Pancreas (tissue), 10 donors: ENCODE measurements at places on chromosomes 2 and 18.

DNA sequence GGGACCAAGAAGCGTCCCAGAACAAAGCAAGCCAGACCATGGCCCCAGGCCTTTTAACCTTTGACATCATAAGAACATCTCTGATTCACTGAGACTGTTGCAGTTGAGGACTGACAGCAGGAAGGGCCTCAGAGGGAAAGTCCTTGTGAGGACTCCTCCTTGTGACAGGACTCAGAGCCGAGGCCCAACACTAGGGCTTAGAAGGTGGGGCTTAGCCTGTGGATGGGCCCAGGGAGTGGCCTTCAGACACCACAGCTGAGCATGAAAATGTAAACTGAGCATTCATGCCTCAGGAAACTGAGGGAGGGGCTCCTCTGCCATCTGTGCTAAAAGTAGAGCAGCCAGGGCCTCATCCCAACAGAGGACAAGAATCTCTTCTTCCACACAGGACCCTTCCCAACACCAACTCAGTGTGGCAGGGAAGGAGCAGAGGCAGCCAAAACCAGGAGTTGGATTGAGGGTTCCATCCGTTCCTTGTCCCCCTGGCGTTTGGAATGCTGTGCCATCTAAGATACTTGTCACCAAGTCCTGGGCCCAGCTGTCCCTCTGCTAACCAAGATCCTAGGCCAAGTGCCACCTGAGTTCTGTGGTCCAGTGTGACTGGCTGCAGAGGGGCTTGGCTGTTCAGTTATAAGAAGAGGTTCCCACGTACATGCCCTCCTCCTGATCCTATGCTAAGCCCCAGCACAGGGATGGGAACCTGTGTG lies 37.5 kb upstream of the CAB39 start:
- no peaks in the 10 kb centered on the region for H3K4me1 ChIP-seq
- no peaks in the 10 kb centered on the region for H3K36me3 ChIP-seq
- no peaks in the 10 kb centered on the region for H3K27me3 ChIP-seq
- H3K4me3 ChIP-seq, result no peak overlapping the region
- no peak for DNase-seq

DNA sequence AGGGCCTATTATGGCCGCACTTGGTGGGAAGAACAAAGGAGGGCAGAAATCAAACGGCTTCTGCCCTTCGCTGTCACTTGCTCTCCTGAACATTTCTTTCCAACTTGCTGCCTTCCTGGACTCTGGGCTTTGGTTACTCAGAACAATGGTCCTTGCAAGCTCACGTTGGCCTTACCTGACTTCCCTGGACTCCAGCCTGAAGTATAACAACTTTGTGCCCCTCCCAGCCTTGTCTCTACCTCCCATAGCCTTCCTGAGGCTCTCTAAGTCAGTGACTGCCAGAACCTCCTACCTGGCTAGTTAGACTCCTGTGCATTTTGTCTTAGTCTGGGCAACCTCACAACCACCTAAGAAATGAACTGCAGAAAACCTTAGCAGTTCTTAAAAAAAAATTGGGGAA lies 30.2 kb upstream of the ITPRID2 start:
- DNase-seq, result no peak
- no peak overlapping the region for H3K4me3 ChIP-seq
- H3K36me3 ChIP-seq, result no peaks in the 10 kb centered on the region
- peaks cover 51% of the 10 kb centered on the region for H3K4me1 ChIP-seq
- H3K27ac ChIP-seq, result peak overlapping the region; percentile 82

GRCh38 chr2:166487171-166487570 lies 6.9 kb downstream of the SCN7A start:
- DNase-seq, result no peak
- H3K36me3 ChIP-seq, result no peaks in the 10 kb centered on the region
- no peak overlapping the region for H3K4me3 ChIP-seq
- H3K27me3 ChIP-seq, result no peaks in the 10 kb centered on the region

GRCh38 chr18:70355620-70356385 lies 67.0 kb downstream of the SOCS6 start:
- H3K4me1 ChIP-seq, result no peaks in the 10 kb centered on the region
- no peaks in the 10 kb centered on the region for H3K36me3 ChIP-seq
- DNase-seq, result no peak
- no peaks in the 10 kb centered on the region for H3K27me3 ChIP-seq

GRCh38 chr18:76389716-76390115 lies 105.3 kb downstream of the ZNF516 start:
- no peak for DNase-seq
- no peaks in the 10 kb centered on the region for H3K27me3 ChIP-seq
- H3K4me3 ChIP-seq, result no peak overlapping the region

- H3K27me3 ChIP-seq, result no peaks in the 10 kb centered on the region
- H3K4me1 ChIP-seq, result no peaks in the 10 kb centered on the region
- no peak for DNase-seq
- no peak overlapping the region for H3K27ac ChIP-seq
These were observed 213.0 kb downstream of the PID1 start for GRCh38 chr2:229057976-229058553.

DNA sequence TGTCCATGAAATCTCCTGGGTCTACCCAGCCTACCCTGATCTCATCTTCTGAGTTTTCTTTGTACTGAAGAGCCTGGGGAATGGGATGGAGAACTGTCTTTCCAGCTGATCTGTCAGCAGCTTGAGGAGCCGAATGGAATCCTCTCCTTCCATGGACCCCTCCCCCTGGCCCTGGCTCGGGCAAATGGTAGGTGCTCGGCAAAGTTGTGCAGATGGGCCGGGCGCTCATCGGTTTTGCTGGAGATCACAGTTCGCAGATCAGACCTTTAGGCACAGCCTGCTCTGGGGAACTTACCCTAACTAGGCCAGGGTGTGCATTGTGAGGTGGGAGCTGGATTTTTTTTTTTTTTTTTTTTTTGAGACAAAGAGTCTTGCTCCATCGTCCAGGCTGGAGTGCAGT lies 40.4 kb downstream of the LCT start:
- H3K27ac ChIP-seq, result no peak overlapping the region
- no peaks in the 10 kb centered on the region for H3K4me1 ChIP-seq
- H3K4me3 ChIP-seq, result no peak overlapping the region
- no peaks in the 10 kb centered on the region for H3K27me3 ChIP-seq
- H3K36me3 ChIP-seq, result no peaks in the 10 kb centered on the region
- DNase-seq, result no peak

- H3K27ac ChIP-seq, result no peak overlapping the region
- H3K4me3 ChIP-seq, result no peak overlapping the region
- H3K4me1 ChIP-seq, result no peaks in the 10 kb centered on the region
- H3K27me3 ChIP-seq, result no peaks in the 10 kb centered on the region
- DNase-seq, result no peak
- no peaks in the 10 kb centered on the region for H3K36me3 ChIP-seq
These were observed 36.0 kb downstream of the EIF5B start for GRCh38 chr2:99373144-99373543.

GRCh38 chr2:199219551-199219950 lies 238.2 kb downstream of the SATB2 start:
- H3K27me3 ChIP-seq, result no peaks in the 10 kb centered on the region
- H3K4me3 ChIP-seq, result no peak overlapping the region
- no peaks in the 10 kb centered on the region for H3K36me3 ChIP-seq
- DNase-seq, result no peak

DNA sequence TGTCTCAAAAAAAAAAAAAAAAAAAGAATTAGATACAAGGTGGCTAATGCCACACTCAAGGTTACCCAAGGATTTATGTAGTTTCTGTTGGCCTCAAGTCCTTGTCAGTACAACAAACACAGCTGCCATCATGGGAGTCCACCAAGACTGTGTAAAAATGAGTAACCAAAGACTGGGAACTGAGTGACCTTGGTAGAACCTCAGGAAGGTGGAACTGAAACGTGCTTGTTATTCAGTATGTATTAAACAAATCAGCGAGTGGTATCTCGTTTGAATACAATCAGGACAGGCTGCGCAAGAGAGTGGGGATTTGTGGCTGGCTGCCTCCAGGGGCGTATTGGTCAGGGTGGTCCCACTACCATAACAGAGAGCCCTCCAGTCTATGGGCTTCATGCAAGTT lies 1.6 kb upstream of the SFTPB start:
- no peaks in the 10 kb centered on the region for H3K36me3 ChIP-seq
- DNase-seq, result no peak
- no peak overlapping the region for H3K27ac ChIP-seq
- no peaks in the 10 kb centered on the region for H3K4me1 ChIP-seq
- H3K4me3 ChIP-seq, result no peak overlapping the region

GRCh38 chr2:55302241-55302640 lies 33.2 kb upstream of the MTIF2 start:
- no peak for DNase-seq
- H3K36me3 ChIP-seq, result no peaks in the 10 kb centered on the region

- no peak overlapping the region for H3K27ac ChIP-seq
- no peaks in the 10 kb centered on the region for H3K4me1 ChIP-seq
- no peak for DNase-seq
These were observed 146.6 kb upstream of the FANCL start for GRCh38 chr2:58387701-58388100.

- DNase-seq, result no peak
- H3K27ac ChIP-seq, result peak overlapping the region; percentile 35
- no peak overlapping the region for H3K4me3 ChIP-seq
- no peaks in the 10 kb centered on the region for H3K4me1 ChIP-seq
These were observed 48.3 kb downstream of the COL3A1 start for GRCh38 chr2:189022492-189022891.
